ENCODE measurements at places on chromosomes 3 and 15. TPM values are rescaled to one million over a fixed set of nuclear protein-coding genes. Genes with fewer than 3 reads are reported as not detected.

DNA sequence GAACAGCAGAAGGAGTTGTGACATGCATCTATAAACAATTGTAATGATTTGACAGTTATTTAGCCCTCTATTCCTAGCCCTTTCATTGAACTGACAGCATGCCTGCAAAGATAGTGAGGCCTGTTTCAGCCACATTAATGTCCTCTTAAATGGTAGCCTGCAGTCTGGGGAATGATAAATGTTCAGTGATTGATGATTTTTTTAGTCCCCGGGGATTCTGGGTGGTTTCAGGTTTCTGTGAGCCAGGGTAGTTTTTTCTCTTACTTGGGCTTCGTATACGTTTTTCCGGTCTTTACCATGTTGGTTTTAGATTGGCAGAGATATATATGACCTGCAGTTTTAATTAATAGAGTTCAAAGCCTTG lies 172.0 kb downstream of the TCF12 start:
- no peak for DNase-seq

- DNase-seq: peak; percentile 51
Observed at GRCh38 chr15:40217166-40217824, 21.6 kb upstream of the PAK6 start.

DNA sequence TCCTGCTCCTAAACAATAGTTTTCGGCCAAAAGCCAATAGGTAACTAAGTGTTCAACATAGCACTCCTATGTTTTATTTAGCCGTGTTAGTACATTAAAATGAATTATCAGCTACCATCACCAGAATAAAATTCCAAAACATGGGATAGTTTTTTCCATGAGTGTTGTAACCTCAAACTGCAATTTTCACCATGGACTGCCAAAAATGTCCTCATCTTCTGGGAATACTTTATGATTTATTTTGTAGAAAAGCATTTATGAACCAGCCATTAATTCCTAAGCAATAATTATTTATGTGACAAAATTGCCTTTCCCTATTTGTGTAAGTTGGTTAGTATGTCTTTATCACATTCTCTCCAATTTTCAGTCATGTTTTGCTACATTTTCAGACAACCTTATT lies 438.1 kb downstream of the NAALADL2 start:
- DNase-seq: no peak

GRCh38 chr15:95742836-95743235 lies 587.7 kb upstream of the NR2F2 start:
- DNase-seq: peak; percentile 8

GRCh38 chr3:162122405-162122804 lies 625.8 kb downstream of the OTOL1 start:
- no peak for DNase-seq

- DNase-seq: no peak
Observed at GRCh38 chr15:42104095-42104891, 9.9 kb upstream of the PLA2G4D start.

DNA sequence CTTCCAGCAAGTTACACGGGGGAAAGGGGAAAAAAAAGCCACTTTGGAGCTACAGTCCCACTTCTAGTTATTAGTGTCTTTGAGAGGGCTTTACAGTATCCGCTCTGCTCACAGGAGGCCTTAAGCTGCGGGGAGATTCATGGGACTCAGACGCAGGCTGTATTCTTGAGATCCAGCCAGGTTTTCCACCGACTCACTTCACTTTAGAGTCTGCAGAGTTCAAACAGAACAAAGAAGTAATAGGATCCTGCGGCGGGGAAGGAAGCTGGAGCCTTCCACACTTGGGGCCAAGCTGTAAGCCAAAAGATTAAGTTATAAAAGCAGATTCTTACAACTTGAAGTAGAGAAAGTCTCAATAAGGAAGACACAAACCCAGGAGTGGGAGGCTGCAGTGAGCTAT lies 60.2 kb upstream of the FAM174B start:
- no peak for DNase-seq

DNA sequence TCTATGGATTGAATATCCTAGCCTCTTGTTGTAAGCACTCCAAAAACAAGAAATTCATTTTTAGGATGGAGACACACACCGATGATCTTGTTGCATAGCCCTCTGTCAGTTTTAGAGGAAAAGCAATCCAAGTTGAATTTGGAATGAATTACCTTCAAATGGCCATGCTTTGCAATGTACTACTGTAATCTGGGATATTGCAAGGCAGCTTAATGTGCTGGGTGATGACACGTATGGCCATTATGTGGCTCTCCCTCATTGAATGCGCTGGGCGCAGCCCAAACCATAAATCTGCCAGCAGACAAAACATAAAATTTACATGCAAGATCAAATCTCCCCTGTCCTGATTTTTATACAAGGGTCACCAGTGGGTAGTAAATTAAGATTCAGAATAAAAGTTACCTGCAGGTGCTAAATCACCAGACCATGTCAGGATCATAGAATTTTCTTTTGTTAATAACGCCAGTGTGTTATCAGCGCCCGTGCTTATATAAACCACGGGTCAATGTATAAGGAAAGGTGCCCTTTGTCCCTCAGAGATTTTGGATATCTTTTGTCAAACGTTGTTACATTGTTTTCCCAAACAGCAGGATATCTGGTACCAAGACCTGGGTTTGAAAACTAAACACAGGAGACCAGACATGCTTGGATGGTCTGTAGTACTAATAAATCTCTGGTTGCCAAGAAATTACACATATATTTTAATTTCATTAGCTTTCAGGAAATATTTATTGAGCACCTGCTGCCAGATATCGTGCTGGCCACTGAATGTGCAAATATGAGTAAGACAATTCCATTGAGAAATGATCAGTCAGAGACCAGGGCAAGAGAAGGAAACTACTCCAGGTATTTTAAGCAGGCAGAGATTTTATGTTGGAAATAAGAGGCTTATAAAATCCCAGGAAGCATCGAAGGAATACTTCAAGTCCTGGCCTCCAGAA lies 237.1 kb downstream of the EBLN2 start:
- no peak for DNase-seq

DNA sequence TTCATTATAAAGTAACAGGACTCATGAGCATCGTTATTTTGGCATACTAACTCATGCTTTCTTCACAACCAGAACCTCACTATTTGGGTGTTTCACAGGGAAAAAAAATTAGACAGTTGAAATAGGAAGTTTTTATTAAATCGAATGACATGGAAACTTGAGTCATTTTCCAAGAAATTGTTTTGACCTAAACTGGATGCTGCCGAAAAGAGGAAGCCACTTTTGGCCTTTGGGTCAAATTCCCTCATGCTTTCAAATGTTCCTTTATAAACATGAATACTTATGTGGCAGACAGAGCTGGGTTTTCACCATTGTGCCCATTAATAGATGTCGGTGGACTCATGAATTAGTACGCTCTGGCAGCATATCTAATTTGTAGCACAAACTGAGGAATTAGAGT lies 224.9 kb downstream of the MCTP2 start:
- DNase-seq: no peak

GRCh38 chr3:16429086-16429485 lies 84.4 kb downstream of the RFTN1 start:
- no peak for DNase-seq

GRCh38 chr3:165725296-165725695 lies 111.9 kb downstream of the BCHE start:
- DNase-seq: peak; percentile 46

DNA sequence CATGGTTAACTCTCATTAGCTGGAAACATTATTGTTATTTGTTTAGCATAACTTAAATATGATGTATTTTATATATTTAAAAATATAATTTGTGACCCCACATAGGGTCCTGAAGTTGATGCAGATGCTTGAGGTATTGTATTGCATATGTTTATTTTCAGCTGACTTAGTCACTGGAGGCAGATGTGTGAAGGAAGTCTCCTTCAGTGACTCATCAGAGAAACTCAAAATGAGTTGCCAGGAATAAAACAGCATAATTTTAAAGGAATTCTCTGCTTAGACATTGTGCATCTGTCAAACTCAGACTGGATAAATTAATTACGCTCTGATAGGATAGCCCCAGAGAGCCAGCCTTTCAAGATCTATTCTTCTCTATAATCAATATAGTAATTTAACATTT lies 7.9 kb upstream of the OR4F6 start:
- DNase-seq: peak; percentile 88

- DNase-seq: no peak
Observed at GRCh38 chr3:19744047-19744446, 190.0 kb downstream of the EFHB start.

DNA sequence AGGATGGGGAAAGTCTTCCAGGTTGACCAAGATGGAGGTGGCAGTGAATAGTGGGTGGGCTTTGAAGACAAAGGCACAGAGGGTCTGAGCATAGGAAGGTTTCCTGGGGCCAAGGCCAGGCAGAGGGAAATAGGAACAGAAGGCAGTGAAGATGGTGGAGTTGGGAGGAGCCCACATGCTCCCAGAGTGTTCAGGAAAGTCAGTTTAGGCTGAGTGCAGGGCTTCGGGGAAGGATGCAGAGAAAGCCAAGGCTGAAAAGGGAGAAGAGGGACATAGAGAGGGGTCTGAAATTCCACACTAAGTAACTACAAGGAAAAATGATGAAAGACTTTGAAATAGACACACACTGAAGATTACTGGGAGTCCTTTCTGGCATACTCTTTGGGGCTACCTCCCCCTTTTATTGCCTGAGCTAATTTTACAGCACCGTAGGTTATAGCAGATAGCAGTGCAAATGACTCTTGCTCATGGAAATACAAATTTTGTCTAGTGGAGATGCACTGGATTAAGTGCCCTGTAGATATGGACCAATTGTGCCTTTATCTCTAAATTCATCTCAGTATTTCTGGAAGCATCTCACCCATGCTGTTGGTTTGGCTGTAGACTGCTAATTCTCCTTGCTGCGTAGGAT lies 3.8 kb downstream of the CX3CR1 start:
- no peak for DNase-seq

- peak; percentile 39 for DNase-seq
Observed at GRCh38 chr3:71542521-71543370, 40.8 kb downstream of the FOXP1 start.

GRCh38 chr3:196837819-196838420 lies 29.8 kb upstream of the SENP5 start:
- DNase-seq: peak; percentile 49

DNA sequence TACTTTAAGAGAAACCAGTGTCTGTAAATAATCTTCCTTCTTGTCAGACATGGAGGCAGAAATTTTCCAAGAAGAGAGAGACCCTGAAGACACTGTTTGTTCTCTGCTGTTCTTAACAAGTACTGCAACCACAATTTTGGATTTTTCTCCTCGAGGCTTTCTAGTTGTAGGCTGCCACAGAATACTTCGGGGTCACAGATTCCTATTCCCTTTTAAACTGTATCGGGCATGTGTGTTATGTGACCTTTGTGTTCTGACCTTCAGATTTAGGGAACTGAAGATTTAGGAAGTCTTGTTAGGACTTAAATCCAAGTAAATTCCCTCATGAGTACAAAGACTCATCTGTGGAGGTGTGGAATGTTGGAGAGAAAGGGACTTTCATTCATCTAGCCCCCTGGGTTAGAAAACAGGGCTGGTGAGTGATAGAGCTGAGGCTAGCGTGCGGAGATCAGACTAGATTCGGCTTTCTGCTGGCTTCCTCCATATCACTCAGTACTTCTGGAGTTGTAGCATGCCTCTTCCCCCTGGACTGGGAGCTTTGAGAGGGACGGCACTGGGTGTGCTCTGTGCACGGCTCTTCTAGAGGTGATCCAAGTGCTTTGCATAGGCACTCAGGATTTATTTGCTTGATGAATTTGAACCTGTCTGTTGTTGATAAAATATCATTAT lies 237.0 kb downstream of the LPP start:
- DNase-seq: no peak

DNA sequence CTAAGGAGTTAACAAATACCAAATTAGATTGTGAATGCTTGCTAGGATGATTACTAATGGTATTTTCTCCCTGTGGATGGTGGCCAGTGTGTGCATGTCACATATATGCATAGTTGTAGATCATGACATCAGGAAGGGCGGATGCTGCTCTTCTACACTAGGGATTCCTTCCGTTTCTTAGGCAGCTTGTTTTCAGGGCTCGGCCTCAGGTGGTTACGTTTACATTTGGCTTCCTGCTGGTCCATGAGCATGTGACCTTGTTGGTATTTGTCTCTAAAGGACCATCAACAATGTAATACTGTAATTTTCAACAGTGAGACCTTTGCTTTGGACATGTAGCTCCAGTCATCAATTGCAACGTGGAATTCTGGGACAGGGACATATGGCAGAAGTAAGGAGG lies 221.4 kb downstream of the NR1D2 start:
- DNase-seq: no peak

- no peak for DNase-seq
Observed at GRCh38 chr15:61893146-61893545, 167.1 kb downstream of the VPS13C start.

- DNase-seq: peak; percentile 74
Observed at GRCh38 chr3:29128001-29128400, 152.9 kb upstream of the RBMS3 start.

GRCh38 chr3:133988631-133989161 lies 41.0 kb downstream of the SLCO2A1 start:
- DNase-seq: no peak

GRCh38 chr15:61381501-61381900 lies 152.4 kb upstream of the RORA start:
- no peak for DNase-seq

DNA sequence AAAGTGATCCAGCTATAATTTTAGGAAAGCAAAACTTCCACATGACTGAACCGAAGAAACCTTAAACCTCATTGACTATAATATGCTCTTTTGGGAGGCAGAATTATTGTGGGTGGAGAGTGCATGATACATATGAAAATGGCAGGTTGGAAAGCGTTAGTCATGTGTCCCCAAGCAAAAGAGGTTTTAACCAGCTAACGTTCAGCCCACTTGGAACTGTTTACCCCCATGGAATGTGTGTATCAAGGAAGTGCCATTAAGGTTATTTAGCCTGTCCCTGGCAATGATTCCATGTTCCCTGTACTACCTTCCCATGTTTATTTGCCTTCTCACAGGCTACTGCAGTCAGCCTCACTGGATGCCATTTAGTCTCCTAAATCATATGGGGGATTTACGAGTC lies 44.1 kb upstream of the LRRC58 start:
- no peak for DNase-seq

GRCh38 chr3:39505866-39506742 lies 38.6 kb downstream of the MOBP start:
- peak; percentile 29 for DNase-seq

- DNase-seq: no peak
Observed at GRCh38 chr3:62101488-62101887, 271.9 kb downstream of the FEZF2 start.

- no peak for DNase-seq
Observed at GRCh38 chr3:53795789-53796560, 50.2 kb downstream of the CHDH start.

VPS39 gene
- total RNA-seq: 17.7 TPM

AHSG gene
- 0.32 TPM for total RNA-seq

ZNF502 gene
- 0.37 TPM for total RNA-seq

EFHB gene
- 1.8 TPM for total RNA-seq

GOLGA8S gene
- not detected for total RNA-seq

NR2E3 gene
- not detected for total RNA-seq

C2CD4A gene
- total RNA-seq: not detected

RUBCN gene
- total RNA-seq: 42.9 TPM

TLR9 gene
- total RNA-seq: not detected

COL8A1 gene
- 5.3 TPM for total RNA-seq

PARP14 gene
- 19.8 TPM for total RNA-seq

CSPG5 gene
- total RNA-seq: 0.93 TPM
